Activated T-helper 1 cell treated with anti-CD3 and anti-CD28 coated beads, Interleukin-2, amount 50 U/mL, for 16 hours (primary cell): ENCODE measurements at places on chromosomes 2 and 18.

DNA sequence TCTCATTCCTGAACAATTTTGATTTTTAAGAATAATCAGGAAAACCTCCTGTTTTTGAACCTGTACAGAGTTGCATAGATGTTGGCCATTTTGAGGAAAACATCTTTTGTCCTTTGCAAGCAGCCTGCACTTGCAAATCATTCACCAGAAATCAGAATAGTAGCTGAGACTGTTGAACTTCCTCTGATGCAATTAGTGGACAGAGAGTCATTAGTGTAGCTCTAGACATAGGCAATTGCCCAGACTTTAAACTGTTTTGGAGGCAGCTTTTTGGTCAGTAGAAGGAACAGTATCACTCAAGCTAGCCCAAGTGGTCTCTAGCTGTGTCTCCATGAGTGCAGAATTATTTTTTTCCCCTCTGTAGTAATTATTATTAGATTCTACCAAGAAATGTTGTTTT lies 326.1 kb downstream of the PIK3C3 start:
- no peak for DNase-seq

- no peak for DNase-seq
Observed at GRCh38 chr18:25282896-25283703, 68.9 kb downstream of the ZNF521 start.

DNA sequence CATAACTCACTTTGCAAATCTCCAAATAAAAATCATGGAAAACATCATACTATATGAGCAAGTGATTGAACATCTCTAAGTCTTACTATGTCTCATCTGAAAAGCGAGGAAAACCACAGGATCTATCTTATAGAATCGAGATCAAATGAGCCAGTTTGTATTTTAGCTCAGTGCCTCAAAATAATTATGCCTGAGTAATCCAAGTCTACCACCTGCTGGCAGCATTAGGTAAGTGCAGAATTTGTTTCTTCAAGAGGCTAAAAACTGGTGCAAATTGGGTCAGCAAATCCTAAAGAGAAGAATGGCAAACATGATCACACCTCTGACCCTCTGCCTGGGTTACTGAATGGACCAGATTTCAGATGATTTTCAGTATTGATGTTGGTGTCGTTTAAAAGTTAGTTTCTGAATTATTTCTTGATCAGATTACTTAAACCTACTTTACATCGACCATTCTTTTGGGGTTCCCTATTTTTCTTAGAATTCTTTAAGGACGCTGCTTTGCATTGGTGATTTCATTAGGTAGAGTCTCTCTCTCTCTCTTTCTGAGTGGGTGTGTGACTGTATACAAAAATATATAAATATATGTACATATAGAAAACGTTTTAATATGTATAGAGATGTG lies 12.7 kb upstream of the FHOD3 start:
- no peak for DNase-seq

- no peak for DNase-seq
Observed at GRCh38 chr2:73920577-73921545, 5.8 kb upstream of the DGUOK start.

DNA sequence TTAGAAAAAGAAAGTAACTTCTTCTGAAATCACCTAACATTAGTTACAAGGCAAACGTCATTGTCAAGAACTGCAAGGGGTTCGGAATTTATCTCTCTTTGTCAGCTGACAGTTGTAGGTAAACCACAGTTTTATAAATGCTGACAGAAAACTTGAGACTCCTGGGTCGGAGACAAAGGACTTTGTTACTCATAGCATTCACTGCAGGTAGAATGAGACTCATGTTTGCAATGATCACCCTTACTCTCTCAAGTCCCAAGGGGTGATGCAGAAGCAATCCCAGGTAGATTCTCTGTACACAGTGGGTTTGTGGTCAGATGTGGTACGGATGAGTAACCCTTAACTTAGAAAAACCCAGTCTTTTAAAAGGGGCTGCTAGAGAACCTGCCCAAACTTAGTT lies 757.8 kb downstream of the TRIB2 start:
- no peak for DNase-seq

- DNase-seq = no peak
Observed at GRCh38 chr2:28447943-28448792, 47.7 kb upstream of the PLB1 start.

- peak; percentile 28 for DNase-seq
Observed at GRCh38 chr2:168346725-168347477, 99.5 kb upstream of the STK39 start.

DNA sequence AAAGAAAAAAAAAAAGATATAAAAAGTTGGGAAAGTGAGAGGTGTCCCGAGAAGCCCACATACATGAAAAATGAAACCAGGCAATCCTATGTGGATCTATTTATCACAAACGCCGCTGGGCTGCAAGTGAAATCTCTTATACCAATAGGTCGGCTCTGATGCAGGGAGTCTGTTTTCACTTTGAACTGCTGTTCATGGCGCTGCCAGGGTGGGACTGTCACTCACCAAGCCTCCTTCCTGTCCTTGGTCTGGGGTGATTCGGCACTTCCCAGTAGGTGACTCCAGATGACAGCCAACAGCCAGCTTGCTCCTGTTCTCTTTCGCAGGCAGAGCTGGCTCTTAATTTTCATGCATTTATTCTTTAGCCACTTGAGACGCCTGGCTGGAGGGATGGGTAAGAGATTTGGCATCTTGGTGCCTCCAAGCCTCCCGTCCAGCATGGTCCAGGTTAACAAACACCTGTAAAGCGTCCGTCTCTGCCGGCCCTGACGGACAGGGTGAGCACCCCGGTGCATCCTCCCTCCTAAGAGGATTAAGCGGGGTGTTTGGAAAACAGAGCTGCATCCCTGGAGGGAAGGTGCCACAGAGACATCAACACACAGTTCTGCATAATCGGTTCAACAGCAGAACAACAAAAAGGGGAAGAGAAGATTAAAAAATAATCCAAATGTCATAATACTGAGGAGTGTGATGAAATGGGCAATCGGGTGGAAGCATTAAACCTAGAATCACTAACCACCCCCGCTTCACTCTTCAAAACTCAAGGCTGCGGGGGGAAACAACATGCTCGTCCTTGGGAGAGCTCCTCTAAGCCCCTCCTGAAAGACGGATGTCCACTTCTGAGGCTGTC lies 58.7 kb downstream of the STEAP3 start:
- DNase-seq = no peak

DNA sequence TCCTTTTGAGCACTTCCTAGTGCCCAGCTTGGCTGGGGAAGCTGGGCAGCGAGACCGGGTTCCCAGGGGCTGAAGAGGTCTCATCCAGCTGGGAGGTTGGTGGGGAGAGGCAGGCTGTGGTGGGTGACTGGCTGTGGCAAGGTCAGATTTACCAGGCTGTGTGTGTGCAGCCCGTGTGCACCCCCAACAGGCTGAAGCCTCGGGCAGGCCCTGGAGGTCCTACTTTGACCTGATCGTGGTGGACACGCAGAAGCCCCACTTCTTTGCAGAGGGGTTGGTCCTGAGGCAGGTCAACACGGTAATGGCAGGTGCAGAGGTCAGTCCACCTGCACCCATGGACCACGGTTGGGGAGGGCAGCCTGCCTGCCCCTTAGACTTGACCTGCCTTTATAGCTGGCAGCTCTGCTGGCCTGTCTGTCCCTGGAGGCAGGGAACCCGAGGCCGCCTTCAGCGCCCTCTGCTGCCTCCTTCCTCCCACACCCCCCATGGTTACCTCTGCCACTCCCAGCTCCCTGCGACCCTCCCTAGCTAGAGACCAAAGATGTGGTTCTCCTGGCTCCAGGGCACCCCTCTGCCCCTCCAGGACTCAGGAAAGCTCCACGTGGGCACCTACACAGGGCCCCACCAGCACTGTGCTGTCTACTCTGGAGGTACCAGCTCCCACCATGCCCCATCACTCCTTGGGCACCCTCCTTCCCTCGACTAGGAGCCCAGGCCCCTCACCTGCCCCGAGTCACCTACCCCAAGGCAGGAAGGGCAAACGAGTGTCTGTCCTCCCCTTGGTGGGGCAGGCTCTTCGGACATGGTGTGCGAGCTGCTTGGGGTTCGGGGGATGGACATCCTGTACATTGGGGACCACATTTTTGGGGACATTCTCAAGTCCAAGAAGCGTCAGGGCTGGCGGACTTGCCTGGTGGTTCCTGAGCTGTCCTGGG lies 4.0 kb downstream of the NT5DC4 start:
- no peak for DNase-seq

DNA sequence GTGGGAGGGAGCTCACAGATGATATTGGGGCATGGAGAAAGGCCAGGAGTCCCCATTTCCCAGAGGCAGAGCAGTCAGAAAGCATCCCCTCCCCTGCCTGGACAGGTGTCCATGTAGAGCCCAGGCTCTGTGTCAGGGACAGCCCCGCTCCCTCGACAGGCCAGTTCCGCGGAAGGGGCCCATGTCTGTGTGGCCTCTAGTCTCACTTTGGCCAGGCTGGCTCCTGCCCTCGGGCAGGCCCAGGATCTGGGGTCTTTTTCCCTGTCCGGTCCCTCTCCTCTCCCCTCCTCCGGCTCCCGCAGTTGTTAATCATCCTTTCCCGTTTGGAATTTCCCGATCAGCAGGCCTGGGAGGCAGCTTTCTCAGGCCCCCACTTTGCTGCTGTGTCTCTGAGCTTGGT lies 20.4 kb upstream of the PDIA6 start:
- no peak for DNase-seq

GRCh38 chr2:60604486-60605064 lies 51.1 kb upstream of the BCL11A start:
- DNase-seq = no peak

GRCh38 chr2:224407241-224407701 lies 5.4 kb upstream of the FAM124B start:
- DNase-seq = no peak

DNA sequence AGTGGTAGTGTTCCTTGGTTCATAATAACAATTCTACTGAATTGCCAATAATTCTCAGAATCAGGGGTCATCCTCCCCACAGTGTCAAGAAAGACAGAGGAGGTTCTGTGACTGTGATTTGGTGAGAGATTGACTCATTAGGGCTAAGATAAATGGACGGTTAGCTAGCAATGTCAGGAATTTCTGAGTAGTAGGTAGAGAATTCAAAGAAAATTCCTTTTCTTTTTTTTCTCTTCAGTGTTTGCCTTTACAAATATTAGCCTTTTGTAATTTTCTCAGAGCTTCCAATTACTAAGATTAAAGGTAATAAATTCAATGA lies 16.8 kb upstream of the CRIM1 start:
- DNase-seq = no peak

GRCh38 chr2:155456222-155456621 lies 757.7 kb downstream of the KCNJ3 start:
- no peak for DNase-seq

DNA sequence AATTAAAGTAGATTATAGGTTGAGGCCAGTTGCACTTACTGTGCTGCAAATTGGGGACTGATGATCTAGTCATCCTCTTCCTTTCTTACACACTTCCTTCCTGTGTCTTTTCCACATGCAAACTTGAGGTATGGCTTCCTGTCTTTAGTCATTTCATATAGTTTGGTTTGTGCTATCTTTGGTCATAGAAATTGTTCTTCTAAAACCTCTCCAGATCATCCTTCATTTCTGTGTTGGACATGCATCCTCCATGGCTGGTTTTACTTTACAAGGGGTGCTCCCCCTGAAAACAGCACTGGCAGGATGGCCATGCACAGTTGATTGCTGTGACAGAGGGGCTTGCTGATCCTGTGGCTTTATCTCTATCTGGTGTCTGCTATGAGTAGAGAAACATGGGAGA lies 36.5 kb downstream of the MGAT5 start:
- DNase-seq = no peak

GRCh38 chr2:37983719-37984118 lies 58.6 kb downstream of the RMDN2 start:
- no peak for DNase-seq

- DNase-seq = no peak
Observed at GRCh38 chr2:118474541-118474920, 372.9 kb downstream of the EN1 start.

DNA sequence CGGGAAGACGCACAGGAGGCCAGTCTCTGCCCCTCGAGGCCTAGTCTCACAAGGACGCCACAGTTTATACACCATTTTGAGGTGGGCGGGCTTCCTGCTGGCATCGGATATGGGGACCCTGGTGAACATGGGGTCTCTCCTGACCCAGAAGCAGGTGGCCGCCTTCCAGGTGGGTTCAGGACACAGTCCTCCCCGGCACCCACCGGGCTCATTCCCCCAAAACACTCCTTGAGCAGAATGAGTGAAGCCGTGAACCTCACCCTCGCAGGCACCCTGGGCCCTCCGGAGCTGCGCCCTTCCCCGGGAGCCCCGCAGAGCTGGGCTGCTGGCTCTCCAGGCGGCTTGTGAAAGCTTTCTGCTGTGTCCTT lies 6.5 kb downstream of the NFATC1 start:
- no peak for DNase-seq

DNA sequence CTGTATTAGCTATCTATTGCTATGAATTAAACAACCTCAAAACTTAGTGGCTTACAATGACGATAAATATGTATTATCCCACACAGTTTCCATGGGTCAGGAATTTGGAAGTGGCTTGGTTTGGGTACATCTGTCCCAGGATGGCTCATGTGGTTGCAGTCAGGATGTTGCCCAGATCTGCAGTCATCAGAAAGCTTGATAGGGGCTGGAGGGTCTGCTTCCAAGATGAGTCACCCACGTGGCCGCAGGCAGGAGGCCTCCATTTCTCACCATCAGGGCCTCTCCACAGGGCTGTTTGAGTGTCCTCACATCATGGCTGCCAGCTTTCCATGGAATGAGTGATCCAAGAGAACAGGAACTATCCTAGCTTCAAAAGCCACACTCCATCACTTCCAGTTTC lies 46.4 kb downstream of the CHRNA1 start:
- no peak for DNase-seq

- no peak for DNase-seq
Observed at GRCh38 chr18:48837676-48838075, 113.1 kb downstream of the SMAD7 start.

GRCh38 chr18:7233134-7233810 lies 2.4 kb downstream of the LRRC30 start:
- no peak for DNase-seq

- DNase-seq = no peak
Observed at GRCh38 chr2:96427917-96428316, 77.2 kb downstream of the NEURL3 start.
